ENCODE measurements at places on chromosomes 12 and 14.

GRCh38 chr14:57205938-57206337, 62.8 kb downstream of the EXOC5 start:
- no peak for DNase-seq

DNA sequence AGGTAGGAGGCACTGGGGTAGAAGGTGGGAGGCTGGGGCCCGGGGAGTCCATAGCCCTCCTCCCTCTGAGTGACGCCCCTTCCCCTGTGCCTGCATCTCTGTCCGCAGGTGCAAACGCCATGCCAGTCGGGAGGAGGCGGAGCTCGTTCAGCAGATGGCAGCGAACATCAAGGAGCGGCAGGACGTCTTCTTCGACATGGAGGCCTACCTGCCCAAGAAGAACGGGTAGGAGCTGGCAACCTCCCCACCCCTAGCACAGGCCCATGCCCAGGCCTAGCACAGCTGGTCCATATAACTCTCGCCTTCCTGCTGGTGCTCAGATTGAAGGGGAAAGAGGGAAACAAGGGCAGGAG, 35.6 kb downstream of the TMEM120B start:
- no peak for DNase-seq

GRCh38 chr14:53979747-53980642, 23.4 kb upstream of the BMP4 start:
- no peak for DNase-seq

GRCh38 chr14:54117396-54117795, 160.8 kb upstream of the BMP4 start:
- no peak for DNase-seq

- DNase-seq, result no peak
These were observed 49.2 kb downstream of the METTL25 start for GRCh38 chr12:82407481-82407880.

- no peak for DNase-seq
These were observed 10.2 kb upstream of the RNASE10 start for GRCh38 chr14:20494935-20495766.

- DNase-seq, result no peak
These were observed 331.4 kb downstream of the TMTC2 start for GRCh38 chr12:83018088-83018487.

DNA sequence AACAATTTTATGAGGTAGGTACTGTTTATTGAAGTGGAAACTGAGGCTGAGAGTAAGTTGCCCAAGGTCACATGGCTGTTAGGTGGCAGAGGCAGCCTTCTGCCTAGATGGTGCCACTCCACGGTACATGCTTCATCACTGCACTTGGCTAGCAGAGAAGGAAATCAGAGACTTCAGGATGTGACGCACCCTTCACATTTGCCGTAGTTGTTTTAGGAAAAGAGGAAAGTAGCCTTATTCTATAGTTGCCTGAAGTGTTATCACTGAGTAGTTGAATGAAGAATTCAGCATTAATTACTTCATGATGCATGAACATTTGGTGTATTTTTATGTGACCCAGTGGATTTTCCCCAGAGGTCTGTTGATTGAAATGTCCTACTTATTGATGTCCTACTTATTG, 55.7 kb downstream of the ERC1 start:
- no peak for DNase-seq

DNA sequence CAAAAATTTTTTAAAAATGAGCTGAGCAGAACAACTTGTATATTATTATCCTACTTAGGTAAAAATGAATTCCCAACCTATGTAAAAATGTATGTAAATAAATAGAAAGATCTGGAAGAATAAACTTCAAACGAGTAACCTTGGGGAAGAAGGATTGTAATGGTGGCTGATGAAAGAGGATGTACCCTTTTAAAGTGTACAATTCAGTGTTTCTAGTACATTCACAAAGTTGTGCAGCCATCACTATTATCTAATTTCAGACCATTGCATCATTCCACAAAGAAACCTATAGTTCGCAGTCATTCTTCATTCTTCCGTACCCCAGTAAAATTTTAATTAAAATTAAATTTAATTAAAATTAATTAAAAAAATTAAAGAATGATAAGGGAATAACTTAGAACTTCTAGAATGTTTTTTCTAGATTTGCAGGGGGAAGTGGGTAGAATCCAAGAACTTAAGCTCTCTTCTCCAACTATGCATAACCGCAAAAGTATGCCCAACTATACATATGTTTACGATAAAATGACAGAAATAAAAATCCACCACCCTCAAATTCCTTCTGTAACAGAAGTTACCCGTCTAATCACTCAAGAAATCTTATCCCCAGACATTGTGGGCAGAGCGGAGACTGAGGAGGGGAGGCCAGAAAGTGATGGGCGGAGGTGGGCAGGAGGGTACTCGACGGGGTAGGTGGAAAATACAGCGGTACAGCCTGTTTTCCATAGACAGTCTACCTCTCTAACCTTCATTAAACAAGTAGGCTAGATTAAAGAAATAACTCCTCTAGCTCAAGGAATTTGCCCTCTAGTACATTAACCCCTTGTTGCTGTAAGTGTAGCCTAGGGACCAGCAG, 921 bp downstream of the DEPDC4 start:
- DNase-seq, result no peak

DNA sequence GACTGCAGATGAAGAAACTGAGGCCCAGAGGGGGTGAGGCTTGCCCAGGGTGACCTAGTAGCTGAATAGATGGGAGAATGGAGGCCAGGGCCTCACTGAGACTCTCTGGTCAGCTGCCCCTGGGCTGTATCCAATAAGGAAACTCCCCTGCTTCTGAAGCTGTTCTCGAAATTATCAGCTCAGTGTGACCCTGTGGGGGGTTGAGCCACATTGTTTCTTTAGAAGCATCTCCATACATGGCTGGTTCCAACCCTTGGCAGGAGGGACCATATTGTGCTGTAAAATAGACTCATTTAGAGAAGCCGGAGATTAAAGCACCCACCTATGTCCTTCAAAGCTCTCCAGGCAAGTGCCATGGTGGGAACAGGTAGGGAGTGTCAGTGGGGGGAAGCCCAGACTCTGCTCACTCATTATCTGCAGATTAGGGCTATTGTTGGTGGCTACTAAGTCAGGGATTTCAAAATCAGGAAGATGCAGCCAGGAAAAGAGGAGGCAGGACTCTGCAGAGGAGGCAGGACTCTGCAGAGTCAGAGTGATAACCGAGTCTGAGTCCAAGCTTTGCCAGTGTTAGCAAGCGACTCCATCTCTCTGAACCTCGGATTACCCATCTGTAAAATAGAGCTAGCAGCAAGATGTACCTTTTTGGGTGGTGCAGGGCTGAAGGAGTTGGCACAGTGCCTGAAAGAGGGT, 3.5 kb downstream of the SERPINA5 start:
- DNase-seq, result no peak

- DNase-seq, result no peak
These were observed 37.8 kb upstream of the LRRC10 start for GRCh38 chr12:69648476-69648875.

DNA sequence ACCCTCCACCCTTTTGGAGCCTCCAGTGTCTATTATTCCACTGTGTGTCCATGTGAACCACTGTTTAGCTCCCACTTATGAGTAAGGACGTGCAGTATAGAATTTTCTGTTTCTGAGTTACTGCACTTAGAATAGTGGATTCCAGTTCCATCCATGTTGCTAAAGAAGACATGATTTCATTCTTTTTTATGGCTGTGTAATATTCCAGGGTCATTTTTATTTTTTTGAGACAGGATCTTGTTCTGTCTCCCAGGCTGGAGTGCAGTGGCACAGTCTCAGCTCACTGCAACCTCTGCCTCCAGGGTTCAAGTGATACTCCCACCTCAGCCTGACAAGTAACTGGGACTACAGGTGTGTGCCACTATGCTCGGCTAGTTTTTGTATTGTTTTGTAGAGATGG, 31.6 kb downstream of the EML1 start:
- no peak for DNase-seq

DNA sequence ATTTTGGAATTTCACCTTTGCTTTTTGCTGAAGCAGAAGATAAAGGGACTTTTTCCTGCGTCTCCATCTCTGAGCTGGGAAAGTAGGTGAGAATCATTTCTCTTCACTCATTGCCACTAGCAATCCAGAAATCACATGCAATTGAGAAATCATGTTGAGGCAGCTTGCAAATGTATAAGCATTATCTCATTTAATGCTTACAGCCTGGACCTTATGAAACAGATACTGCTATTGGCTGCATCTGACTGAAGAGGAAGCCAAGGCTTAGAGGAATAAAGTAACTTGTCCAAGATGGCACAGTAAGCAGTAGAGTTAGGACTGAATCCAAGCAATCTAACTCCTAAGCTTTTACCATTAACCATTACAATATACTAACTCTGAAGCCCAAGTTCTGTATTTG, 122.4 kb downstream of the FIGNL2 start:
- DNase-seq, result no peak

- DNase-seq, result no peak
These were observed 45.6 kb downstream of the DDX11 start for GRCh38 chr12:31119192-31119802.

DNA sequence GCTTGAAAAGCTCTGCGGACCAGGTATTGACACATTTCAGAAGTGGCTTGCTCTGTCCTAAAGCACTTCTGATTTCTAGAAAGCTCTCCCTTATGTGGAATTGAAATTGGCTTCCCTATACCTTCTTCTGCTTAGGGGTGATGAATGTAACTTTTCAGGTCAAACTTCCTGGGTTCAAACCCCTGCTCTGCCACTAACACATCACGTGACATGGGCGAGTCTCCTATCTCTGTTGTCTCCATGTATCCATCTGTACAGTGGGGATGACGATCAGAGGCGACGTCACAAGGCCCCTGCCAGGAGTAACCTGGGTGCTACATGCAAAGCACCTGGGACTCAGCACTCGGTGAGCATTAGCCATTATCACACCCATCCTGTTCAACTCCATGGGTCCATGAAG, 73.7 kb upstream of the PIWIL1 start:
- DNase-seq, result no peak

- no peak for DNase-seq
These were observed 12.7 kb downstream of the SPTLC2 start for GRCh38 chr14:77603654-77604255.

DNA sequence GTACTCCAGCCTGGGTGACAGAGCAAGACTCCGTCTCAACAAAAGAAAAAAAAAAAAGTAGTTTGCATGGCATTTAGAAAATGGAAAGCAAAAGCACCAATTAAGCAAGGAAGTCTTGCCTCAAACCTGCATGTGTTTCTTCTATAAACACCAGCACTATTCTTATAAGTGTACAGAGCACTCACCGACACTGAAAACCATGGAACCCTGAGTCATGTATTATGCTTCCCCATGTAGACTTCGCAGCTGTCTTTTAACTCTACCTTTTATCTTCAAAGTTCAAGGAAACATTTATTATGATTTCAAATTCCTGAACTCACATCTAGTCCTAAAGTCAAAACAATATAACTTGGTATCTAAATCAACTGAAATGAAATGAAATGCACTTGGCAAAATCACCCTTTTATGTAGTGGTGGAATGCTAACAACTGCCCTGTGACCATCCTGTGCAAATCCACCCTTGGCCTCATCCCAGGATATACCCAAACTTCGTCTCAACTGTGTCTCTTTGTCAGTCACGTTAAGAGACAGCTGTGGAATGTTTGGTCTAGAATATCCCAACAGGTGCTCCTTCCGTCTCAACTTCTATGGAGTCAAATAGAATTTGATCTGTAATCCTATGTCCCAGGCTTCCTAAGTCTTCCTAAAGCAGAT, 4.8 kb downstream of the BCAT1 start:
- no peak for DNase-seq

DNA sequence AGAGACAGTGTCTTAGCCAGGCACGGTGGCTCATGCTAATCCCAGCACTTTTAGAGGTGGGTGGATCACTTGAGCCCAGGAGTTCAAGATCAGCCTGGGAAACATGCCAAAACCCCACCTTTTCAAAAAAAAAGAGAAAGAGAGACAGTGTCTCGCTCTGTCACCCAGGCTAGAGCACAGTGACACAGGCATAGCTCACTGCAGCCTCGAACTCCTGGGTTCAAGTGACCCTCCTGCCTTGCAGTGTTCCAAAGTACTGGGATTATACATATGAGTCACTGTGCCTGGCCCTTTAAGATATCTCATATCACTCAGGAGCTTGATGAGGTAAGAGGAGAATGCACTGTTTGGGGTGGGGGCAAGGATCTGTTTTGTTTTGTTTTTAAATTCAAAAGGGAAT, 48.1 kb upstream of the LTBP2 start:
- no peak for DNase-seq

- no peak for DNase-seq
These were observed 23.0 kb upstream of the RAB21 start for GRCh38 chr12:71731439-71732356.

DNA sequence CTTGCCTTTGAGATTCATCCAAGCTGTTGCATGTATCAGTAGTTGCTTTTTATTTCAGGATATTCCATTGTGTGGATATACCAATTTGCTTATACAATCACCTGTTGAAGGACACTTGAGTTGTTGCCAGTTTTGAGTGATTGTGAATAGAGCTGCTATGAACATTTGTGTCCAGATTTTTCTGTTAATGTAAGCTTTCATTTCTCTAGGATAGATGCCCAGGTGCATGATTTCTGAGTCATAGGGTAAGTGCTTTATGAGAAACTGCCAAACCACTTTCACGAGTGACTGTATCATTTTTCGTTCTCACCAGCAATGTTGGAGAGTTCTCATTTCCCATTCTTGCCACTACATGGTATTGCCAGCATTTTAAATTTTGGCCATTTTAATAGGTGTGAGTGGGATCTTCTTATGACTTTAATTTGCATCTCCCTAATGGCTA, 434.6 kb upstream of the RGS6 start:
- no peak for DNase-seq

- DNase-seq, result no peak
These were observed 485 bp downstream of the PELI2 start for GRCh38 chr14:56118611-56119181.

DNA sequence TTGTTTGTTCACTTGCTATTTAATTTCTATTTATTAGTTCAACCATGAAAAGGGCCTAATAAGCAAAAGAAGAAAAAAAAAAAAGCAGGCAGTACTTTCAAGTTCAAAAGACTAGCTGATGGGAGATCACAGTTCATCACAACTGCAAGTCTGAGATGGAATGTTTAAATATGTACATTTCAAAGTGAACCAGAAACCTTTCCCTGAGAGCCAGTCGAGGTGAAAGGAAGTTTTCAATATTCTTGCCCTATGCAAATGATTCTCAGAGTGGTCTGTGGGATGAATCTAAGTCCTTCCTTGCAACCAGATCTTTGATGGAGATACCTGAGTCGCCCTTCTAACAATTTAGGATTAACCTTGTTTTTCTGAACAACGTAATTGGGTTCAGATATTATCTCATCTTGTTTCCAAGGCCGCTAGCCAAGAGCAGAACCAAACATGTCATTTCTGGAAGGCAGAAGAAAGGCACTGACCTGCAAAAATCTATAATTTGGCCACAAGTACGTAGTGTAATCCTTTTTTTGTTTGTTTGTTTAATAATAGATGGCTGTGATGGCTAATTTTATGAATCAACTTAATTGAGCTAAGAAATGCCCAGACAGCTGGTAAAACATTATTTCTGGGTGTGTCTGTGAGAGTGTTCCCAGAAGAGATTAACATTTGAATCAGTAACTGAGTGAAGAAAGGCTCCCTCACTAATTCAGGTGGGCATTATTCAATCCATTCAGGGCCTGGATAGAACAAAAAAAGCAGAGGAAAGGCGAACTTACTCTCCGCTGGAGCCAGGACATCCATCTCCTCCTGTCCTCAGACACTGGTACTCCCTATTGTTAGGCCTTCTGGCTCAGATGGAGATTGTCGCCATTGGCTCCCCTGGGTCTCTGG, 171.1 kb upstream of the TMPO start:
- DNase-seq, result no peak

GRCh38 chr12:70032076-70032475, 207.0 kb downstream of the MYRFL start:
- DNase-seq, result no peak

- DNase-seq, result no peak
These were observed 72.5 kb downstream of the NEDD1 start for GRCh38 chr12:96979532-96979931.

- no peak for DNase-seq
These were observed 16.8 kb upstream of the OAS2 start for GRCh38 chr12:112961536-112961935.

Data from COLO829 (cell line).